ENCODE measurements at places on chromosomes 2 and 18. TPM values are rescaled to one million over a fixed set of nuclear protein-coding genes. Genes with fewer than 3 reads are reported as not detected.

- no peak for DNase-seq
These were observed 56.4 kb upstream of the LRRC30 start for GRCh38 chr18:7174344-7175095.

ATP6V1C2 gene
- 7.3 TPM for polyA plus RNA-seq

- no peak for DNase-seq
These were observed 101.5 kb downstream of the KLF7 start for GRCh38 chr2:207064128-207064690.

DNA sequence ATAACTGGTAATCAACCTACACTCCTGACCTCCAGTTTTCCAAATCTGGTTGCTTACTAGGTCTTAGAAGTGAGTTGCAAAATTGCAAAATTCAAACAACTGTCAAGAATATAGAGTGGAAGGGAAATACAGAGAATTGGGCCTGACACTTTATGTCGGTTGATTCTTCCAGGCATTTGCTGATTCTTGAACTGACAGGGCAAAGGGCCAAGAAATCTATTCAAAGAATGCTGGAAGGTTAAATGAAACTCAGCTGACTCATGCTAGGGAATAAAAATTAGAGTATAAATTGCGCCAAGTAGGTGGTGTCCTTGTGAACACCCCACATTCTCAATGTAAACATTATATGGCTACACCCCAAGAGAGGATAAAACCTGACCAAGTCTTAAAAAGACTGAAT, 21.5 kb upstream of the ZSCAN30 start:
- no peak for DNase-seq

DNA sequence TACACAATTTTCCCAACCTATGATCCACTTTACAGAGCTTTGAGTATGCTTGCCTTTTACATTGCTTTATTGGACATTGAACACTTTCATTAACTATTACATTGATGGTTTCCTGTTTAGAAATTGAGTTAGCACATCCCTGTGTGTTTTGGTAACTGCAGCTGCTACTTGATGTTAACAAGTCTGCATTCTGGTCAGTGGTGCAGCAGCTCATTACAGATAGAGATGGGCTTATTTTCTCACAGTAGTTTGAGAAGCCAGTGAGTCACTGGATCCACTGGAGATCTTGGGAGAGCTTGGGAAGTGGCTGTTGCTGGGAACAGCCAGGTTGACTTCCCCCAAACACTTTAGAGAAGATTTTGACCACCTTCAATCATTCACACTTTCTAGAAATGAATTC, 150.5 kb downstream of the ARHGAP15 start:
- no peak for DNase-seq

DNA sequence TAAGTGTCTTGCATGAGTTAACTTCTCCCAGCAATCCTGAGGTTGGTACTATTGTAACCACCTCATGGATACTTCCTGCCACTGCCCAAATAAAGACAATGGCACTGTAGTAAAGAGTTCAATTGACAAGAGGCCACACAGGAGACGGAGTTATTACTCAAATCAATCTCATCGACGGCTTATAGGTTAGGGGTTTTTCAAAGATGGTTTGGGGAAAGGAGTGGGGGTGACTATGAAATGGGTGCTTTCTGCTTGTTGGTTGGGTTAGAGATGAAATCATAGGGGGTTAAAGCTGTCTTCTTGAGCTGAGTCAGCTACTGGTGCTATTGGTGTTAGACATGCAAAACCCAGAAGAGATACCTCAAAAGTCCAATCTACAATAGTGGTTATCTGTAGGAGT, 1258.0 kb upstream of the ZEB2 start:
- DNase-seq: no peak
